ENCODE measurements at places on chromosomes 6 and 20.

GRCh38 chr20:7933346-7933745, 6.9 kb downstream of the HAO1 start:
- DNase-seq: no peak

- no peak for DNase-seq
These were observed 149.7 kb downstream of the CARMIL1 start for GRCh38 chr6:25428758-25429317.

DNA sequence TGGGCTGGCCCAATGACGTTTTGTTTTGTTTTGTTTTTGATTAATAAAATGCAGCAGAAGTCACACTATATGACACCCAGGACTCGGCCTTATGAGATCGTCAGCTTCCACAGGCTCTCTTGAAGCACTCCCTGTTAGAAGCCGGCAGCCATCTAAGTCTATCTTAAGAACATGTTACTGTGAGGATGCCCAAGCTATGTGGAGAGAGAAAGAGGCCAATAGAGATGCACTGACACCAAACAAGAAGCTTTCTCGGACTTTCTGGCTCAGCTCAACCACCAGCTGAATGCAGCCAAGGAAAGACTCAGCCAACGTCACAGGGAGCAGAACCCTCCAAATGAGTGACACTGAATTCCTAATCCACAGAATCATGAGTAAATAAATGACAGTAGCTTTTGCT, 14.0 kb downstream of the SGK1 start:
- DNase-seq: no peak

GRCh38 chr6:38750968-38751615, 36.0 kb downstream of the DNAH8 start:
- DNase-seq: no peak

DNA sequence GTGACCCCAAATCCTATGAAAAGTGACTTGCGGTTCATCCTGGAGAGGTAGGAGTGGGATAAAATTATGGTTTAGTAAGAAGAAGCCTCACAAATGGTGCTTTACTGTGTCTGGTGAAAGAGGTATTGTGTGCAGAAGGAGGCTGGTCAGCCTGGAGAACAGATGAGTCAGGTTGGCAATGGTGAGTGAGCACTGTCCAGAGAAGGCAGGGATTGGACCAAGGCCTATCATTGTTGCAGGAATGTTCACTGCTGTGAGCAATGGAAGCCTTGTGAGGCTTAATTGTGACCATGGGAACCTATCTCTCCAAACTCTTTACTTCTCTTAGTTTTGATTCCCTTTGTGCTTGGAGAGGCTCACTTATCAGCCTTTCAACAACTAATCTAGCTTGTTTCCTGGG, 89.0 kb upstream of the KCNK16 start:
- no peak for DNase-seq

DNA sequence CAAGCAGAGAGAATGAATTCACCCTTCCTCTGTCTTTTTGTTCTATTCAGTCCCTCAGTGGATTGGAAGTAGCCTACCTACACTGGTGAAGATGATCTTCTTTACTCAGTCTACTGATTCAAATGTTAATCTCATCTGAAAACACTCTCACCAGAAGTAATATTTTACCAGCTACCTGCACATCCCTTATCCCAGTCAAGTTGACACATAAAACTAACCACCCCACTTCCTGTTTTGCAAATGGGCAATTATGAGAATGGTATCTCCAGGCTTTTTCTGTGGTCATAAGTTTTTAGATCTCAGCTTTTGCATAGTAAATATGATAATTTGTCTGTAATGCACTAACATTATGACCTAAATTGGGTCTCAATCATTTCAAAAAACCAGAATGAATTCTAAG, 228.8 kb upstream of the ECI2 start:
- DNase-seq: no peak

GRCh38 chr20:15930311-15931305, 642.6 kb downstream of the KIF16B start:
- no peak for DNase-seq

All from Daoy (cell line).